ENCODE measurements at places on chromosomes 13 and 19. TPM values are rescaled to one million over a fixed set of nuclear protein-coding genes. Genes with fewer than 3 reads are reported as not detected.

The CLDND2 gene
- total RNA-seq = 1.5 TPM

The ERF gene
- total RNA-seq = 33.5 TPM

The GAMT gene
- total RNA-seq = 77.0 TPM

The DIRAS1 gene
- 195 TPM for total RNA-seq

The ZNF69 gene
- total RNA-seq = 5.2 TPM

The GRIN2D gene
- total RNA-seq = 0.30 TPM

The URAD gene
- not detected for total RNA-seq

The RLN3 gene
- total RNA-seq = not detected

The PNMA8C gene
- total RNA-seq = not detected

All from left ventricle myocardium inferior (tissue), 1 donor.